ENCODE measurements at places on chromosomes 1 and 21.

DNA sequence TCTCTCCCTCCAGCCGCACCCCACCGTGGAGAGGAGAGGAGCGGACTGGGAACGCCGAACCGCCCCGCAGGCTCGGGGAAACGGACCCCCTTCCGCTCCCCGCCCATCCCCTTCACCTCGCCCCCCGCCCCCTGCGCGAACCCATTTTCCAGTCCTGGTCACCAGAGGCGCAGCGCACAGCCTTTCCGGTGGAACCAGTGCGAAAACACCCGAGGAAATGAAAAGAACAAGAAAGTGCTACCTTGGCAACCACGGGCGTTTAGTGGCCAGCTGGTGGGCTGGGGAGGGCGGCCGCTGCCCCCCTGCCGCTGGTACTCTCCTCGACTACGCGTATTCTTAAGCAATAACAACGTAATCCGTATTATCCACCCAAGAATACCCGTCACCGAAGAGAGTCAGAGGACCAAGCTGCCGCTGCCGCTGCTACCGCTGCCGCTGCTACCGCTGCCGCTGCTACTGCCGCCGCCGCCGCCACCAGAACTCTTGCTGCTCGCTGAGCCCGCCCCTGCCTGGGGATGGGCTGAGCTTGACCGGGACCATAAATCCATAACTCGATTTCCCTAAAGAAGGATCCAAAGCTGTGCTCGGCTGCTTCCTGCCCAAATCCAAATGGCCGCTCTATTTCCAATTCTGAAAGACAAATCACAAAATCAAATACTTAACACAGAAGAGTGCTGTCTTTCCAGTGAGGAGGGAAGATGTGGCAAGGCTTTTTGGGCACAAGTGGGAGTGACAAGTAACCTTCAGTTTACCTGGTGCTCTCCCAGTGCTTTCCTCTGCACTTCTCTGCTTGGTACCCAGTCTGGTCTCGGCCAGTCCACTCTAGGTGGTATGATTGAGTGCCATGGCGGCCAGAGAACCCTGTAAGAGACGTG lies 125.2 kb upstream of the DPYD start:
- DNase-seq = no peak

- no peak for DNase-seq
These were observed 163.2 kb downstream of the SNX7 start for GRCh38 chr1:98824736-98825135.

DNA sequence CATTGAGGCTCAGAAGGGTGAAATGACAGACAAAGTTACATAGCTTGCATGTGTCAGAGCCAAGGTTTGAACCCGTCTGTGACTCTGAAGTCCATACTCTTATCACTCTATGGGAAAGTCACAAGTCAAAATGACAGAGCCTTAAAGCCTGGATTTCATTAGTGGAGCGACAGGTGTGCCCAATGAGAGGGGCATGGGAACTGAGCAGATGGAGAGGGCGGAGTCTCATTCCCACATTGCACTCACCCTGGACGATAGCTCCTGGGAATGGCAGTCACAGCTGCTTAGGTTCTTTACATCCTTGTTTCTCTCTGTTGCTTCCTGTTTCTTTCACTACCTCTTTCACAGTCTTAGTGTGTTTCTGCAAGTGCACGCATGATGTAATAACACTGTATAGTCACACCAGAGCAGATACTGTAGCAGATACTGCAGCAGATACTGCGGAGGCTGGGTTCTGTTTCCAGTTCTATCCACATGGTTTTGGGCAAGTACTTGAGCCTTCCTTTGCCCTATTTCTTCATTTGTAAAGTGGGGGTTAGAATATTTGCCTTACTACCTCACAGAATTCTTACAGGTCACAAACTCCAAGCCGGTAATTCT lies 127.2 kb downstream of the ZSCAN20 start:
- no peak for DNase-seq

DNA sequence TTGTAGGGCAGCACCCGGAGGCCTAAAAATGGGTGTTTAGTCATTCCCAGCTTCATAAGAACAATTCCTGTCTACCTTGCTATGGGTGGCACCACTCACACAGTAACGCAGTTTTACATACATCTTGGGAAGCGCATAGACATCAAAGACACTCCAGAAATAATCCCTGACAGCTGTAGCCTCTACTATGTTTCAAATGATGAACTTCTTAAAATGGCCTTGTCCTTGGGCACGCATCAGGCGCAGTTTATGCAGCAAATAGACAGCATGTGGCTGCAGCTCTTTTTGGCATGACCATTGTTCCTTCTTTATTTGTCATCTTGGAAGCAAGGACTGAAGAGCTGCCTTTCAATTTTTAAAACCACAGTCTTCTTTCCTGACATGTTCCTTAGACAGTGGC lies 77.6 kb upstream of the CACYBP start:
- DNase-seq = no peak

- DNase-seq = no peak
These were observed 408.4 kb upstream of the PTBP2 start for GRCh38 chr1:96313216-96313615.

DNA sequence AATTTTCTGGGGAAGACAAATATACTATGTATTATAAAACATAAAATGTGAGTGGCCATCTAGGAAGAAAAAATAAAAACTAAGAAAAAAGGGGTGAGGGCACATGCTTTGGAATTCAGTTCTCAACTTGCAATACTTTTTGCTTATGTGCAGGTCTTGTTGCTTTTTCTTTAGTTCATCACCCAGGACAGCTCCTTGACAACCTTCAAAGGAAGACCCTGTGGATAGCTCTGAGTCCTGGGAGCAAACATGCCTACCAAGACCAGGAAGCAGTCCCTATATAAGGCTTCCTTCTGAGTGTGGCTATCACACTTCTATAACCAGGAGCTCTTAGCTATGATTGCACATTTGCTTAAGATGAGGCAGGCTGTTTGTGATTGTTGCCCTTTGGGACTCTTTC lies 78.0 kb downstream of the WDR64 start:
- DNase-seq = no peak

GRCh38 chr1:75791022-75791421 lies 5.0 kb downstream of the RABGGTB start:
- DNase-seq = no peak

GRCh38 chr1:231340328-231341013 lies 2.4 kb downstream of the SPRTN start:
- DNase-seq = no peak

GRCh38 chr21:31135531-31136184 lies 97.4 kb upstream of the KRTAP19-8 start:
- DNase-seq = no peak

GRCh38 chr1:26281091-26281958 lies 1.4 kb downstream of the SH3BGRL3 start:
- DNase-seq = no peak

DNA sequence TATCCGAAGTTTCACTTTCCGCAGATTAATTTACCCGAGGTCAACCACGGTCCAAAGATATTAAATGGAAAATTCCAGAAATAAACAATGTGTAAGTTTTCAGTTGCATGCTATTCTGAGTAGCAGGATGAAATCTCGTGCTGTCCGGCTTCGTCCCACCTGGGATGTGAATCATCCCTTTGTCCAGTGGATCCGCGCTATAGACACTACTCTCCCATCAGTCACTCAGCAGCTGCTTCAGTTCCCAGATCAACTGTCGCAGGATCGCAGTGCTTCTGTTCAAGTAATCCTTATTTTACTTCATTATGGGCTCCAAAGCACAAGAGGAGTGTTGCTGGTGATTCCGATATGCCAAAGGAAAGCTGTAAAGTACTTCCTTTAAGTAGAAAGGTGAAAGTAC lies 8.3 kb upstream of the LRP8 start:
- no peak for DNase-seq

DNA sequence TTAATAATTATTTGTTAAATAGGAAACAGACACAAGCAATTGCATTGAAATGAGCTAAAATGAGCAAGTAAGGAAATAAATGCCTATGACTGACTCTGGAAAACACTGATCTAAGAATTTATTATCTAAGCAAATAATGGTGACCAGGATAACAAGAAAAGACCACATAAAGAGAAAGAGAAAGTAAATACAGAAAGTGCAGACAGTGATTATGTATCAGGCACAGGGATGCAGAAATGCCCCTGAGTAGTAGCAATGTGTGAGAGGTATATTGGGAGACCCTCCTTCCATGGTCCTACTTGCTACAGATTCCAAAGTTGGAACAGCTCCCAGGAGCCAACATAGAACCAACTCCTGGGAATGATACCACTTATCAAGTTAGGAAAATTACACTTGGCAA lies 33.3 kb upstream of the MUTYH start:
- no peak for DNase-seq

GRCh38 chr1:169733924-169734323 lies at the start of gene SELE:
TSS of gene SELE (minus strand) at chr1:169734079. CDS start at chr1:169733612, 467 bp downstream.
- no peak for DNase-seq

DNA sequence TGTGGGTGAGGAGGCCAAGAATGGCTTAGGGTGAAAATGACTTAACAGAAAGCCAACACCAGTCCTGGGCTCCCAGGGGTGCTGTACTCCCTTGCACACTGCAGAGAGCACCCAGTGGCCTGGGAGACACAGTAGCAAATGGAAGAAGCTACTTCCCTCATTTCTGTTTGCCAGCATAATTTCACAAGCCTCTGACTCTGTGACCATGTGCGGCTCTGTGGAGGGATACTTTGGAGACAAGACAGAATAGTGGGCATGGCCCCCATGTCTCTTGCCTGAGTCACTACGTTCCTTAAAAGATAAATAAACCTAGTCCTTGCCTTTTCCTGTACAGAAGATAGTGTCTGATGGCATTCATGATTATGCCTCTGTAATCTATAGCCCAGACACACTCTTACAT lies 38.1 kb downstream of the TRIM62 start:
- no peak for DNase-seq

GRCh38 chr1:89660224-89661061 lies 27.5 kb downstream of the LRRC8C start:
- DNase-seq = no peak

- no peak for DNase-seq
These were observed 12.9 kb upstream of the SELENON start for GRCh38 chr1:25786887-25787759.

GRCh38 chr1:172960019-172960418 lies 90.7 kb downstream of the TNFSF18 start:
- no peak for DNase-seq

- DNase-seq = no peak
These were observed 19.7 kb downstream of the GNAI3 start for GRCh38 chr1:109567877-109568672.

DNA sequence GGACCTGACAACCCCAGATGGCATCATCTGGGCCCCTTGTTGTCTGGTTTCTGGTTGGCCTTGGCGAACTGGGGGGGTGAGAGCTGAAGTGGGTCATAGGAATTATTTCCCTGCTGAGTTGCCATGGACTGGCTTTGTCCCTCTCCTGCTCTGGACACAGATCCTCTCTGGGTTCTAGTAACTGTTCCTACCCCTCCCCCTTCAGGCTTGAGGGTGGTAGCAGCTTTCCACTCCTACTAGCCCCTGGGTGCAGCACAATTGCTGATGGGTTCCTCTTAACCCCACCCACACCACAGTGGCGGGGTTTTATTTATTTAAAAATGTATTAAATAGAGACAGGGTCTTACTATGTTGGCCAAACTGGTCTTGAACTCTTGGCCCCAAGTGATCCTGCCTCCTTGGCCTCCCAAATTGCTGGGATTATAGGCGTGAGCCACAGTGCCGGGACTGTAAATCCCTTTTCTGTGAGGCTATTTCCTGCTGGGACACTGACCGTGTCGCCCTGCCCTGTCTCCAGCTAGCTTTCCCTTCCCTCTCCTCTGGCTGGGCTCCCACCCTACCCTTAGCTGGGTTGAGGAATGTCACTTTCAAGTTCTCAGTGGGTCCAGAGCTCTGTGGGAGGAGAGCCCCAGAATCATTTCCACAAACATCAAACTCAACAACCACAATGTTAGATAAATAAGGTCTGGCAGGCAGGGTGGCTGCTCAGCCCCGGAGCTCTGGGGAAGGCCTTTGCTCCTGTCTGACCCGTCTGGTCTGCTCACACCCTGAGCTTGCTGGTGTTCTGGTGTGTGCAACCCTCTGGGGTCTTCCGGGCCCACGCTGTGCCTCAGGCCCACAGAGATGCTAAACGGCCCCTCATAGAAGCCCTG lies 112.7 kb upstream of the WNT4 start:
- no peak for DNase-seq

DNA sequence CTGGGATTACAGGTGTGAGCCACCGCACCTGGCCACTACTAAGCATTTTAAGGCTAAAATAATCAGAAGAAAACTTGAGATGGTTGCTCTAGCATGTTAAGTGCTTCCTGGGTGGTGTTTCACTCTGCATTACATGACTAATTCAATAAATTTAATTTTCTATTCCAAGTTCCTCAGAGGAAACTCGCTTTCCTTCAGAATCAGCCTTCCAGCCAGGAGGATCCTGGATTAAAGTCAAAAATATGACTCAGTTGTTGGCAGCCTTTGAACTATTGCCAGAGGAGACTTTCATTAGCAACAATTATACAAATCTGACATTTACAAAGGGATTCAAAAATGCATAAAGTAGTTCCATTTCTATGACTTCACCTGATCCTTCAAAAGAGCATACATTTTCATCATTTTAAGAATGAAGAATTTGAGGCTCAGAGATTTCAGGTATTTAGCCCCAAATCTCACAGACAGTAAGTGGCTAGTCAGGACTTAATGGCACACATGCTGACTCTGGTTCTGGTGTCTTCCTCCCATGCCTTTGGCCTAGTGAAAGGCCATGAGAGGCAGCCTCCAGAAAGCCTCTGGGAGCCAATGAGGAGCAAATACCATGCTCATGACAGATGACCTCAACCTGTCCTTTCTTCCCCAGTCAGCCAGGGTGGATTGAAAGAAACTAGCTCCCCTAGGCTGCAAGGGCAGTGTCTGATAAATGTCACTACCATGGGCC lies 115.7 kb downstream of the MAP3K21 start:
- DNase-seq = no peak

GRCh38 chr1:107451715-107452114 lies 310.9 kb downstream of the NTNG1 start:
- DNase-seq = no peak

- no peak for DNase-seq
These were observed 15.1 kb upstream of the FOXD3 start for GRCh38 chr1:63307196-63307794.

- DNase-seq = no peak
These were observed 1.3 kb downstream of the TBX15 start for GRCh38 chr1:118986555-118987467.

DNA sequence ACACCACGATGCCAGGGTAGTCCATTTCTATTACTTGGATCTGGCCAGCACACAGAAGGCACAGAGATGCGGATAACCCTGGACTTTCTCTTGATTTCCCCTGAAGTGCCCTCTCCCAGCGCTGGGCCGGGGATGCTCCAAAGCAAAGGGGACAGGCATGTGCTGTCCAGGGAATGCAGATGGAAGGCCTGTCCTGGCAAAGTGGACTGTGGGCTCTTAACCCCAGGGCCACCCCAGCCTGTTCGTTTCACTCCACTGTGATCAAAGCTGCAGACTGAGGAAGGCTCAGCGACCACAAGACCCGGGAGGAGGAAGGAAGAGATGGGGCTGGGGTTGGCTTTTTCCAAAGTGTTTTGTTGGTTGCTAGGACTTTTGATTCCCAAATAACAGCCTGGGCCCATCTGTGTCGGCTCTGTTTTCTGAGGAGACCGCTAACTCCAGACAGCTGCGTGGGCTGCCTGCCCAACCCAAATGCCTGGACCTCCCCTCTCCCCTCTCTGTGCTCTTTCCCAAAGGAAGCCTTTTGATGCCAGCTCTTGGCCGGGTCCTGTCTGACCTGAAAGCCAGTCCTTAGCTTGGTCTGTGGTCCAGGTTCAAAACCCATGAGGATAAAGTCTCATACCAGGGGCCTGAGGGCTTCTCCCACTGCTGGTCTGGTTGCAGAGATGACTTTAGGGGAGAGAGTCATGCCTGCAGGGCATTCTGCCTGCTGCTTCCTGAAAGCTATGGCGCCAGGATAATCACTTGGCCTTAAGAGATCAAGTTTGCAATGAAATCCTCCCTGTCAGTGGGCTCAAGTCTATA lies 119.6 kb upstream of the CD34 start:
- no peak for DNase-seq
